ENCODE measurements at places on chromosomes 5 and 9. TPM values are rescaled to one million over a fixed set of nuclear protein-coding genes. Genes with fewer than 3 reads are reported as not detected.
A peak's percentile ranks its signal among the peaks of the same experiment; 100 is the strongest.

DNA sequence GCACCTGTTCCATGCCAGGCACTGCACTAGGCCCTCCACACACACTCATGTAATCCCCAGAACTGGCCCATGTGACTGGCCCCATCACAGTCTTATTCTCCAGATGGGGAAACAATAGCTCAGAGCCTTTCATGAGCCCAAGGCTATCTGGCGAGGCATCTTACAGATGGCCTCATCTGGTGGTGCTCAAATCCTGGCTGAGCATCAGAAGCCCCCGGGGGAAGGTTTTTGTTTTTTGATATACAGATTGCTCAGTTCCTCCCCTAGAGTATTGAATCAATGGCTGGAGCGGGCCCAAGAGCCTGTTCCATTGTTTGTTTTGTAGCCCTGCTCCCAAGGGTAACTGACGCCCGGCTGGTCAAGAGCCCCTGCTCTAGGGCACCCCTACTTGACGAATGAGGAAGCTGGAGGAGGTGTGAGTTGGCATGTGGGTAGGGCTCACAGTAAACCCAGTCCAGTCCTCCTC is 145.3 kb upstream of the RAPGEF1 start:
- no peaks in the 10 kb centered on the region for H3K27me3 ChIP-seq
- no peak overlapping the region for H3K4me3 ChIP-seq
- H3K27ac ChIP-seq: no peak overlapping the region
- H3K4me1 ChIP-seq: peaks cover 5% of the 10 kb centered on the region
- no peak for DNase-seq

- H3K27me3 ChIP-seq: no peaks in the 10 kb centered on the region
- H3K27ac ChIP-seq: no peak overlapping the region
- H3K4me1 ChIP-seq: peaks cover 3% of the 10 kb centered on the region
- H3K36me3 ChIP-seq: no peaks in the 10 kb centered on the region
- H3K4me3 ChIP-seq: no peak overlapping the region
Observed at GRCh38 chr9:111854799-111855198, 41.8 kb upstream of the UGCG start.

GRCh38 chr9:127389381-127390247 is 7.4 kb upstream of the SLC2A8 start:
- peaks cover 20% of the 10 kb centered on the region for H3K4me1 ChIP-seq
- no peak for DNase-seq
- no peak overlapping the region for H3K27ac ChIP-seq
- H3K36me3 ChIP-seq: no peaks in the 10 kb centered on the region
- no peak overlapping the region for H3K4me3 ChIP-seq

DNA sequence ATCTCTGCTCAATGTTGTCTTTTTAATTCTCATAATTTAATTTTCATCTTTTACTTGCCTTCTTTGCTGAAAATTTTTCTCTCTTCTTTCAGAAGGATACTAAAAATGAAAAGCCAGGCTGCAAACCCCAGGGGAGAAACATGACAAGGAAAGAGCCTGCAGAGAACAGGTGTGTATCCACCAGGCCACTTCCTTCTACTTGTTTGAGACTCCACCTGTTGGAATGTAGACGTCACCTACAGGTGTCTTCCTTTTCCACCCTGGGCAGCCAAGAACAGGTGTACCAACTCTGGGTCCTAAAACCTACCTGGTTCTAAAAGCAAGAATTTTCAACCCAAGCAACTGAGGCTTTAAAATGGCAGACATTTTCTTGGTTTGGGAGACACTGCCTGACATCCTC is 166.8 kb downstream of the ATP10B start:
- no peaks in the 10 kb centered on the region for H3K36me3 ChIP-seq
- H3K4me3 ChIP-seq: no peak overlapping the region
- peaks cover 3% of the 10 kb centered on the region for H3K27me3 ChIP-seq
- no peak overlapping the region for H3K27ac ChIP-seq

DNA sequence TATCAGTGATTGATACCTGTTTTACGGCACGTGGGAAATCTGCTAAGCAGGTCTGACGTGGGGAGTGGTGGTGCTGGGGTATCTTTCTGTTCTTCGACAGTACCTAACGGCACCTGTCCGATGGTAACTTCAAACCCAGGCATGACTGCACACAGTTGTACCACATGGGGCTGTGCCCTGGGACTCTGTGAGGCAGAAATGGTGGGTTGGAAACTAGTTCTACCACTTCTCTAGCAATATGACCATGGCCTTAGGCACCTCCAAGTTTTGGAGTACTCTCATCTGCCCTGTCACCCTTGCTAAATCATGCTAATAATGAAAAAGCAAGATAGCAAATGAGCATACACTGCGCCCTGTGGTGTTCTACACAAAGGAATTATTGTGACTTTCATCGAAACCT is 30.9 kb downstream of the EPB41L4B start:
- H3K27me3 ChIP-seq: peaks cover under 1% of the 10 kb centered on the region
- H3K4me1 ChIP-seq: no peaks in the 10 kb centered on the region
- H3K27ac ChIP-seq: no peak overlapping the region
- no peaks in the 10 kb centered on the region for H3K36me3 ChIP-seq
- no peak for DNase-seq

GRCh38 chr5:25357605-25358004 is 712.8 kb upstream of the CDH10 start:
- no peak overlapping the region for H3K4me3 ChIP-seq
- H3K4me1 ChIP-seq: no peaks in the 10 kb centered on the region
- H3K27me3 ChIP-seq: no peaks in the 10 kb centered on the region
- H3K36me3 ChIP-seq: no peaks in the 10 kb centered on the region
- no peak overlapping the region for H3K27ac ChIP-seq

- H3K27ac ChIP-seq: no peak overlapping the region
- no peak overlapping the region for H3K4me3 ChIP-seq
- H3K4me1 ChIP-seq: no peaks in the 10 kb centered on the region
- DNase-seq: no peak
Observed at GRCh38 chr9:134748591-134748990, 107.0 kb downstream of the COL5A1 start.

GRCh38 chr5:42268630-42269029 is 154.6 kb upstream of the GHR start:
- no peaks in the 10 kb centered on the region for H3K36me3 ChIP-seq
- DNase-seq: no peak
- no peak overlapping the region for H3K27ac ChIP-seq
- H3K4me1 ChIP-seq: no peaks in the 10 kb centered on the region
- H3K4me3 ChIP-seq: no peak overlapping the region
- peaks cover 4% of the 10 kb centered on the region for H3K27me3 ChIP-seq

- peak overlapping the region; percentile 39 for H3K4me3 ChIP-seq
- no peak overlapping the region for H3K27ac ChIP-seq
- peaks cover 3% of the 10 kb centered on the region for H3K4me1 ChIP-seq
- no peaks in the 10 kb centered on the region for H3K36me3 ChIP-seq
Observed at GRCh38 chr5:180618829-180619562, 27.7 kb upstream of the SCGB3A1 start.

- peaks cover 3% of the 10 kb centered on the region for H3K4me1 ChIP-seq
- no peak for DNase-seq
- H3K4me3 ChIP-seq: no peak overlapping the region
- H3K27ac ChIP-seq: no peak overlapping the region
- H3K36me3 ChIP-seq: no peaks in the 10 kb centered on the region
- no peaks in the 10 kb centered on the region for H3K27me3 ChIP-seq
Observed at GRCh38 chr9:113444736-113445135, 18.8 kb upstream of the RGS3 start.

- H3K27me3 ChIP-seq: peaks cover 77% of the 10 kb centered on the region
- peak; percentile 90 for DNase-seq
- H3K27ac ChIP-seq: no peak overlapping the region
- peaks cover 28% of the 10 kb centered on the region for H3K4me1 ChIP-seq
- peak overlapping the region; percentile 55 for H3K4me3 ChIP-seq
Observed at GRCh38 chr5:37837414-37838032, 2.3 kb downstream of the GDNF start.

- H3K27me3 ChIP-seq: no peaks in the 10 kb centered on the region
- H3K27ac ChIP-seq: no peak overlapping the region
- no peak for DNase-seq
- no peak overlapping the region for H3K4me3 ChIP-seq
- peaks cover 68% of the 10 kb centered on the region for H3K4me1 ChIP-seq
Observed at GRCh38 chr5:148393390-148393741, 9.6 kb downstream of the FBXO38 start.

- H3K27me3 ChIP-seq: no peaks in the 10 kb centered on the region
- H3K4me1 ChIP-seq: no peaks in the 10 kb centered on the region
- H3K36me3 ChIP-seq: no peaks in the 10 kb centered on the region
- DNase-seq: no peak
Observed at GRCh38 chr9:95788521-95788991, 86.9 kb upstream of the ERCC6L2 start.

DNA sequence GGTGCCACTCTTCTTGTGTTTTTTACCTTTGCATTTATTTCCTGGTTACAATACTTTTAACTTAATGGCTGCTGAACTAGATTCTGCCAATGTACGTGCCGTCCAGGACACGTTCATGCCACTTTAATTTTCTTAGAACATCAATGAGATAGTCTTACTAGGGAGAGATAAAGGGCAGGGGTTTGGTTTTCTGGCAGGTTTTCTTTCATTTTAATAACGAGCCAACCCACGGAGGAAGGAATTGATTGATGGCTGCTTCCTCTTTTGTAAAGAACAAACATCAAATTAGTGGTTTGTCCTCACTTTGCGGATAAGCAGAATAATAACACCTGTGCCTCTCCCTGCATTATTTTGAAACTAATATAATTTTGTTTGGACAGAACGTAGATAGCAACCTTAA is 135.7 kb downstream of the DOCK8 start:
- H3K27me3 ChIP-seq: no peaks in the 10 kb centered on the region
- DNase-seq: no peak
- peak overlapping the region; percentile 79 for H3K27ac ChIP-seq
- peaks cover 19% of the 10 kb centered on the region for H3K4me1 ChIP-seq
- H3K4me3 ChIP-seq: no peak overlapping the region
- H3K36me3 ChIP-seq: peaks cover 26% of the 10 kb centered on the region

DNA sequence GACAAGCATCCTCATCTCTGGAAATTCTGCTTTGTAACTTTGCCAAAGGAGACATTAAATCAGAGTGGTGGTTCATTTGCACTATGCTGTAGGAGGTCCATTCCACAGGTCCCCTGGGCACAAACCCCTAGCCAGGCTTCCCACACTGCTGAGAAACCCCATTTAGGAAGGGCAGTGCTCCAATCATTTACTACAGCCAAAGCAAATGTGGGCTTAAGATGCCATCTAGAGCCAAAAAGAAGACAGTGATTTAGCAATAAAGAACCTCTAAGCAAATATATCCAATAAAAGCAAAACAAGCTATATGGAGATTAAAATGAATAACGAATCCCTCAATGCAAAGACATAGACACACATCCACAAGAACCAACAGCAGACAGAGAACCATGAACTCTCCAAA is 129.0 kb upstream of the ALDH1B1 start:
- no peak for DNase-seq
- peaks cover 5% of the 10 kb centered on the region for H3K36me3 ChIP-seq
- no peak overlapping the region for H3K4me3 ChIP-seq
- no peak overlapping the region for H3K27ac ChIP-seq

- H3K27ac ChIP-seq: no peak overlapping the region
- no peaks in the 10 kb centered on the region for H3K27me3 ChIP-seq
- H3K36me3 ChIP-seq: no peaks in the 10 kb centered on the region
- no peak for DNase-seq
Observed at GRCh38 chr5:15344954-15345353, 155.0 kb upstream of the FBXL7 start.

- H3K4me1 ChIP-seq: peaks cover 25% of the 10 kb centered on the region
- peaks cover 9% of the 10 kb centered on the region for H3K36me3 ChIP-seq
- H3K4me3 ChIP-seq: peak within 1 kb of the TSS; percentile 55
- H3K27me3 ChIP-seq: no peaks in the 10 kb centered on the region
Observed at GRCh38 chr5:179793468-179794139, at the start of gene LTC4S. Gene LTC4S (plus strand): TSS chr5:179793986. CDS start chr5:179794081, 95 bp downstream.

DNA sequence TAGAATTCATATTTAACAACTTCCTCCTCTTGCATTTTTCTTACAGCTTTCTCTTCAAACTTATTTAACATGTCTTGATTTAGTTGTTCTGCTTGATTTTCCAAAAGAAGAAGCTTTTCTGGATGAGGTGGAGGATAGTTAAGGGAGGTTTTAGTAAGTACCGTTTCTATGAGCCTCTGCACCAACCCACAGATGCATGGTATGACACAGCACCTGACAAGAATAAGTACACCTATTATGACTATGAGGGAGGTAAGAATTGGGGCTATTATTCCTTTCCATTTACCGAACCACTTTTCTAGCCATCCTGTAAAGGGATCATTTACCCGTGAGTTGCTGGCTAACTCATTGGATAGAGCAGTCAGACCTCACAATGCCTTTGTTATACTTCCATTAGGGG is 2.5 kb upstream of the HMGCS1 start:
- H3K36me3 ChIP-seq: peaks cover 35% of the 10 kb centered on the region
- H3K27ac ChIP-seq: peak overlapping the region; percentile 96
- peaks cover 53% of the 10 kb centered on the region for H3K4me1 ChIP-seq
- H3K4me3 ChIP-seq: peak overlapping the region; percentile 41

DNA sequence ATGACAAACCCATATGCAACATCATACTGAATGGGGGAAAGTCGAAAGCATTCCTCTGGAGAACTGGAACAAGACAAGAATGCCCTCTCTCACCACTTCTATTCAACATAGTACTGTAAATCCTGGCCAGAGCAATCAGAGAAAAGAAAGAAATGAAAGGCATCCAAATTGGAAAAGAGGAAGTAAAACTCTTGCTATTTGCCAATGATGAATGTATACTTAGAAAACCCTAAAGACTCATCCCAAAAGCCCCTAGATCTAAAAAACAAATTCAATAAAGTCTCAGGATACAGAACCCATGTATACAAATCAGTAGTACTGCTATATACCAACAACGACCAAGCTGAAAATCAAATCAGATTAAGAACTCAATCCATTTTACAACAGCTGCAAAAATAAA is 66.9 kb downstream of the SPATA31C2 start:
- DNase-seq: no peak
- H3K36me3 ChIP-seq: no peaks in the 10 kb centered on the region
- no peak overlapping the region for H3K4me3 ChIP-seq

GRCh38 chr9:120688758-120689157 is 25.5 kb downstream of the MEGF9 start:
- peaks cover 14% of the 10 kb centered on the region for H3K4me1 ChIP-seq
- no peaks in the 10 kb centered on the region for H3K27me3 ChIP-seq
- H3K27ac ChIP-seq: no peak overlapping the region
- H3K4me3 ChIP-seq: no peak overlapping the region
- no peak for DNase-seq
- no peaks in the 10 kb centered on the region for H3K36me3 ChIP-seq

- no peak overlapping the region for H3K27ac ChIP-seq
- H3K36me3 ChIP-seq: no peaks in the 10 kb centered on the region
- H3K4me1 ChIP-seq: no peaks in the 10 kb centered on the region
- H3K4me3 ChIP-seq: no peak overlapping the region
Observed at GRCh38 chr9:11192993-11193392, 580.2 kb upstream of the PTPRD start.

DNA sequence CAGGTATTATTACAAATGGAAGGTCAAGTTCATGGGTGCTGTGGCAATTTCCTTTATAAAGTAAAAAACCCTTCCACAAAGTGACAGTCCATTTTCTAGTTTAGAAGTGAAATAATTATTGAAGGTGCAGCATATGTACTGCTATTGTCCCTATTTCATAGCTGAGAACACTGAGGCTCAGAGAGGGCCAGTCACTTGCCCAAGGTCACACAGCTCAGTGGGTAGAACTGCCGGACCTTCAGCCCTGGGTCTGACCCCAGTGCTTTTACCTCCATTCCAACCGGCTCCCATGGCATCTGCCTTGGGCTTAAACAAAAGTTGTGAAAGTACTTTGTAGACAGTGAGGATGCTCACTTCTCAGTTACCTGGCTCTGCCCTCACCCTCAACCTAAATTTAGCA is 150.6 kb upstream of the SMIM23 start:
- peaks cover 14% of the 10 kb centered on the region for H3K27me3 ChIP-seq
- no peak overlapping the region for H3K4me3 ChIP-seq
- H3K36me3 ChIP-seq: no peaks in the 10 kb centered on the region
- no peak overlapping the region for H3K27ac ChIP-seq

Gene C9orf50
- total RNA-seq: not detected

Gene MEIKIN
- total RNA-seq: not detected

Gene FOXD4L4
- total RNA-seq: 0.11 TPM

Gene ADGRD2
- not detected for total RNA-seq

Gene DBH
- total RNA-seq: not detected

Gene OR13D1
- total RNA-seq: not detected

Gene SELENOP
- total RNA-seq: not detected

Gene IFNA13
- not detected for total RNA-seq

Gene PAEP
- not detected for total RNA-seq

All from activated CD4-positive, alpha-beta T cell treated with anti-CD3 and anti-CD28 coated beads for 36 hours (primary cell).